IPS DF 19.7 (cell line): ENCODE measurements at places on chromosomes 12 and 14.

DNA sequence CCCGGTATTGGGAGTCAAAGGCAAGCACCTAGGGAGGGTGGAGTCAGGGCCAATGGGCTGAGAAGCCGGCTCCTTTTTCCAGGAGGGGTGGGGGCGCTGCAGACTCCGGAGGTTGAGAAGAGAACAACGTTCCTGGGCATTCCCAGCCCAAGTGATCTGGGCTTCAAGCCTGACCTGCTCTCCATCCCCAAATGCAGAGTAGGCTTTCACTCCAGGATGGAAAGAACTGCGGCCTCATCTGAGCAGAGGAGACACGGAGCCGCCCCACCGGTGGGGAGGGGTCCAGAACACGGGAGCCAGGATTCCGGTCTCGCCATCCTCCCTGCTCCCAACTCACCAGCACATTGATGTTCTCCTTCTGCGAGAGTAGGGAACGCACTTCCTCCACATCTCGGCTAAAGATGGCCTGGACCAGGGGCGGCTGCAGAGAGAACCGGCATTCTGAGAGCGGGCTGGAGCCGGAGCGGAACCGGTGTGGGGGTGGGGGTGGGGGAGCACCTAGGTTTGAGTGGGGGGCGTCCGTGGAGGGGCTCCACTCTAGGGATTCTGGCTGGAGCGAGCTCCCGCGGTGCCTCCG is 605 bp downstream of the ANKRD52 start:
- DNase-seq: no peak

DNA sequence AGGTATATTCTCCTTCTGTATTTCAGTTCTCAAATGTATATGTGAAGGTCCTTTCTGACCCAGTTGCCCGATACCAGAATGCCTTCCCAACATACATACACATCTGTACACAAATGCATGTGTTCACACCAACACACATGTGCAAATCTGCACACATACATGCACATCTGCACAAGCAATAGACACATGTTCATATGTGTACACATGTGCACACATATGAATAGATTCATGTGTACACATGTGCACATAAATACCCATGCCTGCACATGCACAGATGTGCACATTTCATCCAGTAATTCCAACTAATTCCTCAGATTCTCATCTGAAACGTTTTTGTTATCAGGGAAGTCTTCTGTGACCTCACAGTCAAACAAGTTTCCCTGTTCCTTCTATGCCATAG is 933.6 kb downstream of the NRXN3 start:
- DNase-seq: no peak

GRCh38 chr14:91048265-91048664 is 12.2 kb downstream of the RPS6KA5 start:
- DNase-seq: no peak

DNA sequence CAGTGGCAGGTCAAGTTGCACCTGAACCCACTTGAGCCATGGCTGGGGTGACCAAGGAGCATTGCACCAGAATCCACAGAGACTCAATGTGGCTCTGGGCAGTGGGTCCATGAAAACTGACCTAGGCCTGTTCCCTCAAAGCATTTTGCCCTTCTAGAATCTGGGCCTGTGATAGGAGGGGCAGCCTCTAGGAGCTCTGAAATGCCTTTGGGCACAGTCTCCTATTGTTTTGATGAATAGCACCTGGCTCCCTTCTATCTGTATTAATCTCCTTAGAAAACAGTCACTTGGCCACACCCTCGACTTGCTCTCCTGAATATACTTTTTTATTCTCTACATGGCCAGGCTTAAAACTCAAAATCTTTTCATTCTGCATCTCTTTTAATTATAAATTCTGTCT is 14.1 kb upstream of the KRAS start:
- DNase-seq: no peak

GRCh38 chr14:88505621-88506020 is 49.2 kb downstream of the PTPN21 start:
- no peak for DNase-seq

DNA sequence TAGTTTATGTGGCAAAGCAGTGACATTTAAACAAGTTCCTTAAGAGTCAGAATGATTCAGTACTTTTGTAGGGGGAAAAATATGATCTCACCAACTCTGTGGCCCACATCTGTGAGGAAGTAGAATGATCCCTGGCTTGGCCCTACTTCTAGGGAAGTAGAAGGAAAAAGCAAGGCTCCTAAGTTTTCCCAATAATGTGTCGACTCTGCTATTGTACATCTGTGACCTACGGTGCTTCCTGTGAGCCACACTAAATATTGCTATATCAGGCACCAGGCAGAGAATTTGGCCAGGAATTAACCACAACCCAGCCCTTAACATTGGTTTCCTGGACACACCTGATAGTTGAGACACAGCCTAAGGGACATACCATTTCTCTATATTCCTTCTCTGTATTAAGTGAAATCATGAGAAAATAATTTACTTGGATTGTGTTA is 9.3 kb upstream of the NID2 start:
- DNase-seq: no peak

- no peak for DNase-seq
Measured at GRCh38 chr12:6818222-6818621, 3.4 kb upstream of the GPR162 start.

DNA sequence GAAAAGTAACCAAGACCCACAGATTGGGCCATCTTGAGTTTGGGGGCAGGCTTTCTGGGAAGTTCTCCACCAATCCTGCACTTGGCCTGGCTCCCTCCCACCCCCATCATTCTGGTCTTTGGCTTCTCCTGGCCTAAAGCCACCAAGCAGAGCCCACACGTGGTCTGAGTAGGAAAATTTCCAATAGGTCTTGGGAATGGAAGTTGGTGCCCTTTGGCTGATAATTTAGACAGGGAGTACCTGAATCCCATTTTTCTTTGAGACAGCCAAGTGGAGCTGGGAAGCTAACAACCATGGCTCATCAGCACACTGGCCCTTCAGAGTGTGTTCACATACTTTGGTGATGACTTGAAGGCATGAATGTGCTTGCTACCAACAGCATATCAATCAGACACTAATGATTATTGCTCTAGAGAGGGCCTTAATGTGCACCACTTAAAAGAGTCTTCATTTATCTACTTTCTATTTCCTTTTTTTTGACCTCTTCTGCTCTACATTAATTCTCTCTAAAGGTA is 156.0 kb downstream of the EGLN3 start:
- DNase-seq: no peak
